ENCODE measurements at places on chromosomes 13 and 19.

GRCh38 chr19:2455851-2456570, 748 bp downstream of the LMNB2 start:
- DNase-seq = no peak

- DNase-seq = no peak
Measured at GRCh38 chr13:20719783-20720182, 16.3 kb downstream of the IL17D start.

- DNase-seq = no peak
Measured at GRCh38 chr19:28293685-28294084, 919.3 kb downstream of the UQCRFS1 start.

- DNase-seq = no peak
Measured at GRCh38 chr13:70623239-70623638, 515.0 kb upstream of the KLHL1 start.

DNA sequence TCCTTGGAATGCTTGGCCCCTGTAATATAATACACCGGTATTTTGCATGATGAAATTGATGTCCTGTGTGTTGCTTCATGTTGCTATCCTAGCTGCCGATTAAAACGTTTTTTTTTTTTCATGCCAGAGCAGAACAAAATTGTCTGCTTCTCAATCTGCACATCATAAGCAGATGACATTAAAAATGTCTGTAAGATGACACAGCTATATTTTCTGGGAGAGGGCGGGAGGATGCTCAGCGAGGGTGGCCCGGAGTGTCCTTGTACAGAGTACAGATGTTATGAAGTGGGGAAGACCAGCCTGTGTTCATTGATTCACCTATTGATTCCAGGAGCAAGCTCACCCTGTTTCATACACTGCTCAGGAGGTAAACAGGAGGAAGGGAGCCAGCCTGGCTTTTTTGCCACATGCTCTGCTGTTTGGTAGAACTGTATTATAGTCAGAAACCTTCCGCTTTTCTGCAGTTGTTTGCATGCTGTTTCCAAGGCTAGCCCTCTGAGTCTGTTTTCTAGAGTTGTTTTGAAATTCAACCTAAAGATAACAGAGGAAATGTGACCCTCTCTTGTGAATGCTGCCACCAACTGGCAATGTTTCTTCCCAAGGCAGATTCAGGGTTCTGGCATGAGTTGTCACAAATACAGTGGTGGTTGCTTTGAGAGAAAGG, 4.7 kb upstream of the IRS2 start:
- DNase-seq = peak; percentile 51

DNA sequence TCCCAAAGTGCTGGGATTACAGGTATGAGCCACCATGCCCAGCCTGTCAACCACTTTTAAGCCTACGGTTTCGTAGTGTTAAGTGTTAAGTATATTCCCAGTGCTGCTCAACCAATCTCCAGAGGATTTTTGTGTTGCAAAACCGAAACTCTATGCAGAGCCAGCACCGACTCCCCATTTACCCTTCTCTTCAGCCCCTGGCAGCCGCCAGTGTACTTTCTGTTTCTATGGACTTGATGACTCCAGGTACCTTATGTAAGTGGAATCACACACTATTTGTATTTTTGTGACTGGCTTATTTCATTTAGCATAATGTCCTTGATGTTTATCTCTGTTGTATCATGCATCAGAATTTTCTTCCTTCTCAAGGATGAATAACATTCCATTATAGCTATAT, 1.1 kb downstream of the SULT2A1 start:
- DNase-seq = no peak

- DNase-seq = no peak
Measured at GRCh38 chr13:72788831-72789230, 6.9 kb downstream of the PIBF1 start.

DNA sequence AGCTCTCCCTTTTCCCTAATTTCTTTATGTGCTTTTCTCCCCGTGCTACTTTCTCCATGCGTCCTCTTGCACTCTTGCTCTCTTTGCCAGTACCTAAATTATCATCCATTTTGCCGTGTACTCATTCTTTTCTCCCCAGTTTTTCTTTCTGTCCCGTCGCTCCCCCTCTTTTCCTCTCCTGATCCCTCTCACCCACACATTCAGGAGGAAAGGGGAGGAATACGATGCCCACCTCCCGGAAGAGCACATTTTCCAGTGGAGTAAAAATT, 821 bp downstream of the ZNF616 start:
- DNase-seq = no peak

DNA sequence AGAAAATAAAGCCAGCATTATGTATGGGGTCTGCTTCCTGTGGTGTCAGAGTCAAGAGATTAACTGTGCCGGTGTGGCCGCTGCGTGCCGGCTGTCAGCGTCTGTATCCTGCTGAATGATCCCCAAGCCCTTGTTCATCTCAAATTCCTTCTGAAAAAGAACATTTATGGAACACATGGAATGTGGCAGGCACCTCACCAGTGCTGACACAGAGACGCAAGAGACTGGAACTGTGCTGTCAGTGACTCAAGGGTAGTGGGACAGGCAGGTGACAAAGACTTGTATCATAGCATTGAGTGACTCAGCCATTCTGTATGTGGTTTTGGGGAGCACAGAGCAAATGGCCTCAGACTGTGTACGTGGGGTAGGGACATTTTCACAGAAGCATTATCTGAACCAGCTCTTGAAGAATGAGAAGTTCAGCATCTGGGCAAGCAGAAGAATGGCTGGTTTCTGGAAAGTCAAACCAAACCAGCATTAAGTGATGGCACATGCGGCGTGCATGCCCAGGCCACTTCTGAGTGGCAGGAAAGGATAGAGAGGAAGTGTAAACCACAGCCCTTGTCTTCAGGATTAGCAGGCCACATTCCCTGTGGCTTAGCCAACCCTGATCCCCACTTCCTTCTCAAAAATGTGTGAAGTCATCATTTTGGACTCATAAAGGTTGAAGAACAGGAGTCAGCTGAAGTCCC, 54.0 kb upstream of the IRS2 start:
- DNase-seq = no peak

- no peak for DNase-seq
Measured at GRCh38 chr13:102091231-102091630, 310.6 kb downstream of the FGF14 start.

- peak; percentile 84 for DNase-seq
Measured at GRCh38 chr19:48588670-48589401, 17.7 kb upstream of the SPACA4 start.

- no peak for DNase-seq
Measured at GRCh38 chr19:13707915-13708314, 56.4 kb upstream of the MRI1 start.

DNA sequence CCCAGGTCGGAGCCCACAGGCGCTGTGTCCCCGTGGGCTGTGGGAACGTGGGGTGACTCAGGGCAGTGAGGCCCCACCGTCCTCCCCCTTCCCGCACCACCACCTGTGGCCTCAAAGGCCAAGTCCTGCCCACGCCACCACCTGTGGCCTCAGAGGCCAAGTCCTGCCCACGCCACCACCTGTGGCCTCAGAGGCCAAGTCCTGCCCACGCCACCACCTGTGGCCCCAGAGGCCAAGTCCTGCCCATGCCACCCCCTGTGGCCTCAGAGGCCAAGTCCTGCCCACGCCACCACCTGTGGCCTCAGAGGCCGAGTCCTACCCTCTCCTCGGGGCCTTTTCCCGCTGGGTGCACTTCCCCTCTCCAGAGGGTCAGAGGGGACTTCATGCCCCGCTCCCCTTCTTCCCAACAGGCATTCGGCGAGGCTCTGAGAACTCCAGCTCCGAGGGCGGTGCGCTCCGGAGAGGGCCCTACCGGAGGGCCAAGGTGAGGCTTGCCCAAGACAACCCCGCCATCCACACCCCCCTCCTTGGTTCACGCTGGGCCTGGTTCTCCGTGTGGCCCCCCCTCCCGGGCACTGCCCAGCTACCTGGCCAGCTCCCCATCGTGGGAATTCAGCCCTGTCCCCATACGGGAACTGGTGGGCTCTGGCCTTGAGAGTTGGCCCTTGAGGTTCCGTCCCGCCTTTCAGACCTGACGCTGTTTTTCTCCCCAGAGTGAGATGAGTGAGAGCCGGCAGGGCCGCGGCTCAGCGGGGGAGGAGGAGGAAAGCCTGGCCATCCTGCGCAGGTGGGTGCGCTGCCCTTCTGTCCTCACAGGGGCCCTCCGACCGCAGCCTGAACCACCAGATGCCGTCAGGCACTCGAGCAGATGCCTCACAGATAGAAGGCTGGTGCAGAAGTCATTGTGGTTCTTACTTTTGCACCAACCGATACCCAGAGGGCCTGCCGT, 27.4 kb upstream of the F7 start:
- no peak for DNase-seq

- no peak for DNase-seq
Measured at GRCh38 chr13:50403311-50403710, 388.1 kb downstream of the KCNRG start.

DNA sequence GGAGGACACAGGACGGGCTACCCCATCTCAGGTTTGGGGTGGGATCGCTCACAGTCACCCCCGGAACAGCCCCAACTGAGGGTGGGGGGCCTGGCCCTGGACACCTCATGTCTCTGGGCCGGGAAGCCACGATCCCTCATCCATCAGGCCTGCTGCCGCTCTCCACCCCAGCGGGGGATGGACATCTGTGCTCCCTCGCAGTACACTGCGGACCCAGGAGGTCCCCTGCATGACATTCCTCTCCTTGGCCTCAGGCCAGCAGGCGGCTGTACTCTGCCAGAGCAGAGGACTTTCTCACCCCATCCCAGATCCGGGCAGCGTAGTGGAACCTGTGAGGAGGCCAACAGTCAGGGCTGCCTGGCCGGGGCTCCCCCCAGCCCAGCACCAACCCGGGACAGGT, 15.5 kb downstream of the IRGC start:
- DNase-seq = no peak

GRCh38 chr13:70788074-70788473, 679.8 kb upstream of the KLHL1 start:
- DNase-seq = no peak

GRCh38 chr19:1259206-1259875, 9.8 kb upstream of the CIRBP start:
- DNase-seq = peak; percentile 80

GRCh38 chr13:113863524-113864272, at the start of gene GAS6:
Gene GAS6, minus strand, starts transcription at chr13:113864076. Its CDS starts 156 bp downstream, at chr13:113863920.
- no peak for DNase-seq

- no peak for DNase-seq
Measured at GRCh38 chr19:45791744-45792469, 738 bp downstream of the DMWD start.
